ENCODE measurements at places on chromosomes 7 and 10.

DNA sequence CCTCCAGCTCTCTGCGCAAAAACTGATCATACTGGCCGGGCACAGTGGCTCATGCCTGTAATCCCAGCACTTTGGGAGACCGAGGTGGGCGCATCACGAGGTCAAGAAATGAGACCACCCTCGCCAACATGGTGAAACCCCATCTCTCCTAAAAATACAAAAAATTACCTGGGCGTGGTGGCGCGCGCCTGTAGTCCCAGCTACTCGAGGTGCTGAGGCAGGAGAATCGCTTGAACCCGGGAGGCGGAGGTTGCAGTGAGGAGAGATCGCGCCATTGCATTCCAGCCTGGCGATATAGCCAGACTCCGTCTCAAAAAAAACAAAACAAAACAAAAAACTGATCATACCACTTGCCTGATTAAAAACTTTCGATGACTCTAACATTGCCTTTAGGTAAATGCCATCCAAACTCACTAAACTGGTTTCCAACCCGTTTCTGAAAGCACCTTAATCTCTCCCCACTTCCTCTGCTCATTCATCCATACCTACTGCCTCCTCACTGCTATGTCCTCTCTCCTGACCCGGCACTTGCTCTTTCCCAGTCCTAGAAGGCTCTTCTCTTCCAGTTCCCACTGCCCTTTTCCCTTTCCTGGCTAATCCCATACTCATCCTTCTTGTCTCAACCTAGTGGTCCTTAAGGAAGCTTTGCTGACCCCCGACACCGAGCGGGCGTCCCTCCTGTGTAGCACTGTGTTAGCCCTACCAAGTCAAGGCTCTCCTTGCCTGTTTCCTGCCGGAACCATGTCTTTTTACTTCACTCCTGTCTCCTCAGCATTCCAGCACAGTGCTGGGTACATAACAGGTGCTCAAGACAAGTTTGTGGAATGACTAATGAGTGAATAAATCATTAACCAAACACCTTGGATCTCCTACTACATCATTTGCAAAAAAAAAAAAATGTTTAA lies 686 bp upstream of the MIOS start:
- DNase-seq, result no peak

GRCh38 chr7:45159296-45159695 lies 1.7 kb downstream of the RAMP3 start:
- no peak for DNase-seq

DNA sequence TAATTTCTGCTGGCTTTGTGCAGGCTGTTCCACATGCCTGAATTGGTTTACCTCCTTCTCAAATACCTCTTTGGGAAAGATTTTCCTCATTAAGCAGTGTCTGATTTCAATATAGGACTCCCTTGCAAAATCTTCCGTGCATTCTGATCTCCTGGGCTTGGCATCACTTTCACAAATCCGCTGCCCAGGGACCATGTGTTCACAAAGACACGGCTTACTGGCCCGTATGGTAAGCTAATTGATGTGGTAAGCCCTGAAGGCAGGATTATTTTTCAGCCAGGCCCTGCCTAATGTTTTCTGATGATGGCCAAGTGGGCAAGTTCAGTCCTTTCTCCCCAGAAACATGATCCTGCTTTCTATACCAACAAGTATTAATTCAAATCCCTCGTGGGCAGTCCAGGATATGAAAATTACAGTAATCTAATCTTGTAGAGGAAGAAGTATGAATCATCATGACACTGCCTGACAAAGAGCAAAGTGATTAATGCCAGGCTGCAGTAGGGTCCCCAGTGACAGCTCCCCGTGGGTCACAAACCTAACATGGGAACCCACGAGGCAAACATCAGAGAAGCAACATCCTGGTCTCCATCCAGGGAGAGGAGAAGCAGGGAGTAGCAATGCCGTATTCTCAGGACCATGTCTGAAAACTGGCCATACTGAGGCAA lies 11.6 kb upstream of the SVIL start:
- DNase-seq, result peak; percentile 91

- DNase-seq, result no peak
Observed at GRCh38 chr10:61323726-61324125, 129.5 kb downstream of the TMEM26 start.

GRCh38 chr7:41792120-41792519 lies 89.2 kb upstream of the INHBA start:
- DNase-seq, result no peak

GRCh38 chr7:2326951-2327350 lies 12.7 kb upstream of the SNX8 start:
- no peak for DNase-seq

- DNase-seq, result no peak
Observed at GRCh38 chr10:114653926-114654325, 4.1 kb downstream of the ABLIM1 start.

DNA sequence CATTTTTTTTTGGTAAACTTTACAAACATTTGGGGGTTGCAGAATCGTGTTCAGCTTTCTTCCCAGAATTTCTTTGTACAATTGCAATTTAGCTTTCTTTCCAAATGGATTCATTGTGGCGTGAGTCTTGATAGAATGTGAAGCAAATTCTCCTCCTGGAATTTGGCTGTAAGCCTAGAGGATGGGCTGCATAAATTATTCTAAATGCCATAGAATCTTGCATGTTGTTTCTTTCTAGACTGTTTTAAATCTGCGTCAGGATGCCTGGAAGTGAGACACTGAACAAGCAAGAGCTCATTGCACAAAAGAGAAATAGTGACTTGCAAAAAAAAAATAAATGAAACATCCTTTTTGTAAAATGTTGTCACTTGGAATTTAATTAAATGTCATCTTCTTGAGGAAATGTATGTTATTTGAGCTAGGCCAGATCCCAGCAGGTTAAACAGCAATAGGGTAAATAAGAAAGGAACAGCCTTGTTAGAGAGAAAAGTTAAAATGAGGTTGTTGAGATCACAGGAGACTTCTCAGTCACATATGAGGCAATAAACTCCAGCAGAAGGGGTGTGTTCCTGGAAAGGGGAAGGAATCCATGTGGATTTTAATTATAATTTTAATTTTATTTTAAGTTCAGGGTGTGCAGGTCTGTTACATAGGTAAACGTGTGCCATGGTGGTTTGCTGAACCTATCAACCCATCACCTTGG lies 483.0 kb downstream of the PLXDC2 start:
- no peak for DNase-seq

GRCh38 chr10:1648648-1649047 lies 88.7 kb downstream of the ADARB2 start:
- DNase-seq, result no peak

- no peak for DNase-seq
Observed at GRCh38 chr7:116940689-116941370, 12.5 kb upstream of the ST7 start.

DNA sequence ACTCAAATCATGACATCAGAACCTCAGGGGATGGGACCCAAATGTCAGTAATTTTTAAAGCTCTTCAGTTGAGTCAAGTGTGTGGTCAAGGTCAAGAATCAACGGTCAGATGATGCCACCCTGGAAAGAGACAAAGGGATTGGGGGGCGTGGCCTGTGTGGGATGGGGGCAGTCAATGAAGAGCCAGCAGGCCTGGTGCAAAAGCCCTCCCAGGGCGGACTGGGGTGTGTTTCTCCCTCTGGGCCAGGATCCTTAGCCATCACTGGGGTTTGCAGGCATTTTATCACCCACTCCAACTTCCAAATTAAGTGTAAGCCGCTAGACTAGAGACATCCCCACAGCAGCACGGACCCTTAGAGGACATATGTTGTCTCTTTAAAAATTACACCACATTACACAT lies 204.7 kb downstream of the USP6NL start:
- DNase-seq, result no peak

- no peak for DNase-seq
Observed at GRCh38 chr10:71279590-71280170, 39.4 kb upstream of the SLC29A3 start.

GRCh38 chr10:78568620-78569019 lies 500.1 kb upstream of the ZMIZ1 start:
- DNase-seq, result peak; percentile 10

DNA sequence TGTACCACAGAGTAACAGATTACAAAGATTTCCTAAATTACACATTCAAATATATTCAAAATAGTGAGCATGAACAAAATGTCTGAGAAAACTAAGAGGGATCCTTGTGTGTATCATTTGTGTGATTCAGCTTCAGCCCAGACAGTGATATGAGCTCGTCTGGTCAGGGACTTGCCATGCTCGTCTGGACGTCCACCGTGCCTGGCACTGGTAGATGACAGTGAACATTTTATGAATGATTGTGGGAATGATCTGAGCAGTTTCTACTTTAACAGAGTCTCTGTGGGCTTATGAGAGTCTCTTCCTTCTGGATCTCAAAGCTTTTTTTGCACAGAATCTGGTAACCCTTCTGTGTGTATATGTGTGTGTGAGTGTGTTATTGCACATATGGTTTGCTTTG lies 34.2 kb upstream of the ANKRD2 start:
- DNase-seq, result no peak

- DNase-seq, result no peak
Observed at GRCh38 chr10:109996225-109996624, 11.6 kb upstream of the ADD3 start.

DNA sequence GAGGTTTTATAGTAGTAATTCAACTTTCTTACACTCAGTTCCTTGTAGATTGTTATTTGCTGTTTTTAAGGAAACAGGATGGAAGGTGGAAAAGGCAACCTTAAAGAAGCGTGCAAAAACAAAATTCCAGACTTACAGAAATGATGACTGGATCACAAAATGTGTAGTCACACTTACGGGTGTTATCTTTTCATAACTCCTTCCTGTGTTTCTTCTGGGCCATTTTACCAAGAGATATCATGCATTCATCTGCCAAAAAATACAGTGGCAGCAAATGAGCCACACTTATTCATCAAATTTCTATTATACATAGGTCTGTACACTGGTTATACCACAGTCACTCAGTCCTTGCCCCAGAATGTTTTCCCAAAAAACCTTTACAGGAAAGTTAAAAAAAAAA lies 94.3 kb upstream of the IL6 start:
- no peak for DNase-seq

DNA sequence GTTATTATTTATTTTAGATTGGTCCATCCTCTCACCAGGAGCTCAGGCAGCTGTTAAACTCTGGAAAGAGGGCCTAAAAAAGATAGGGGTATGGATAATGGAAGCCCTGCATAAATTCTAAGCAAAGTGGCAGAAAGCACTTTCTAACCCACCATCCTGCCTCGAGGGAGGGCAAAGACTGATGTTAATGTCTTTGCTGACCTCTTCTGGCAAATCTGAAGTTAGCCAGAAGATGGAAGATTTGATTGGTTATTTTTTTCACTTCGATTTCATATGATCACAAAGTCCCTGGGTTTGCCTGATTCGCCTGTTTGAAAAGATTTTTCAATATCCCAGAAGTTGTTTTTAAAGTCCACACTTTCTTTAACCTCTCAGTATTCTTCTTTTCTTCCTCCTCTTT lies 24.8 kb downstream of the OR9A2 start:
- no peak for DNase-seq
